Activated T-cell treated with anti-CD3 and anti-CD28 coated beads, Interleukin-2, amount 50 U/mL, for 1 hour (primary cell): ENCODE measurements at places on chromosomes 11 and 22.

- no peak for DNase-seq
Measured at GRCh38 chr22:16717699-16718558, 107.3 kb downstream of the XKR3 start.

- no peak for DNase-seq
Measured at GRCh38 chr11:27626269-27626937, 73.9 kb downstream of the BDNF start.

DNA sequence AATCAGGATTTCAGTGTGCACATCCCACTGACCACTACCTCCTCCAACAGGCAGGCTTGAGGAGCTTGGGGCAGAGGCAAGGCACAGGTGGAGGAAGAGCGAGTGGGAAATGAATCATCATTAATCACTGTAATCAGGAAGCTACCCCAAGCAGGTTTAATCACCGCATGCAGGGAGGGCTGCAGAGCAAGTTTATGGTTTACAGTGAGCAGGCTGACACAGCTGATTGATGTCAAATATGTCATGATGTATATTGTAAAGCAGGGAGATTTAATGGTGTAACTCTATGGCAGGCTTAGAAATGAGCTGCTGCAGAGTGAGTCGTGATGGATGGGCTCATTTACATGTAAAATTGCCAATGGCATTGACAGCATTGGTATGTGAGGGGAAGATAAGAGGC lies 441.0 kb downstream of the NTM start:
- DNase-seq, result no peak

- no peak for DNase-seq
Measured at GRCh38 chr11:5043380-5043779, 2.9 kb upstream of the OR52J3 start.

DNA sequence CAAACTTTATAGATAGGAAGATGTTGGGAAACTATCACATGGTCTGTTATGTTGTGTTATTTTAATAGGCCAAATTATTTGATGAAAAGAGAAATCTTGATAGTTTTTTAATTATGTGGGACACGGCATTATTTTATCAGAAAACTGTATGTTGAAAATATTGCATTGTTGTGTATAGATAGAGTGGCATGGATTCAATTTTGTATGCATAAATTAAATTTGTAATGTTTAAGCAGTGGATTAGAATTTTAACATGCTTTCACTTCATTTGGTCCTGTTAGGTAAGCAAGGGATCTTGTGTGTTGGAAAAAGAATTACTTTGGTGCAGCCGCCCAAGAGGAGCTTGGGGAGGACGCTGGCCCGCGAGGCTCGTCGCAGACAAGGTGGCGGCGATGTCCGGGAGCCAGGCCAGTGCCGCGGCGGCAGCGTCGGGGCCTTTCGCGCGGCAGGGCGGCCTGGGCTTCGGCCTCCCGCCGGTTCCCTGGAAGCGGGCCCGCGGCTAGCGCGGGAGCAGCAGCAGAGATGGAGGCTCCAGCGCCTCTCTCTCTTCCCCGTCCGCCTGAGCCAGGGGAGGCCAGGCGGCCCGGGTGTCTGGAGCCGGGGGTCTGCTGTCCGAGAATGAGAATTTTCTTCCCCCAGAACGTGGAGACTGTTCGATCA lies 82.7 kb downstream of the GGT1 start:
- DNase-seq, result no peak

- DNase-seq, result no peak
Measured at GRCh38 chr11:87110443-87111131, 72.9 kb downstream of the TMEM135 start.

DNA sequence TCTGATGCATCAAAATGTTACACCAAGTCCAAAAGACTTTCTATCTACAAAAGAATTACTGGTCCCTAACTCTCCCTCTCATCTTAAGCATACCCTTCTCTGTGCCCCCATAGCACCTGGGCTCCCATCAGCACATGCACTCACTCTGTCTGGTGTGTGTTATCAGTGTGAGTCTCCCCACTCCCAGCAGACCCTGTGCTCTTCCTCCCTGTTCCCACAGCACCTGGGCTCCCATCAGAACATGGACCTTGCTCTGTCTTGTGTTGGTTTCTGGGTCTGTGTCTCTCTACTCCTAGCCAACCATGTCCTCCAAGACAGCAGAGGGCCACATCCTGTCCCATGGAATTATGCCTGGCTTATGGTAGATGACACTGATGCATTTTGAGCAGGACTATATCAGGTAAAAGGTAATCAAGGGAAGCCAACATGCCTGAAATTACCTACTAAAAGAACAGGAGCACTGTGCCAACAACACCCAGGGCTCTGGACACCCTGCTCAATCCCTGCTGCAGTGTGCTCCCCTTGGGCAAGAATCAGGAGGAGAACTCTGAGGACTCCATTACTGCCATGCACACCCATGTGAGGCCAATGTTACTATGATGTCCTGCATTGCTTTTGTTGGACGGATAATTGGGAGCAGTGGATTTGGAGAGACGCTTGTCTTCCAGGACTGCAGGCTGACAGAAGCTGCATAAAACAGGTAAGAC lies 34.3 kb downstream of the GAB4 start:
- no peak for DNase-seq

DNA sequence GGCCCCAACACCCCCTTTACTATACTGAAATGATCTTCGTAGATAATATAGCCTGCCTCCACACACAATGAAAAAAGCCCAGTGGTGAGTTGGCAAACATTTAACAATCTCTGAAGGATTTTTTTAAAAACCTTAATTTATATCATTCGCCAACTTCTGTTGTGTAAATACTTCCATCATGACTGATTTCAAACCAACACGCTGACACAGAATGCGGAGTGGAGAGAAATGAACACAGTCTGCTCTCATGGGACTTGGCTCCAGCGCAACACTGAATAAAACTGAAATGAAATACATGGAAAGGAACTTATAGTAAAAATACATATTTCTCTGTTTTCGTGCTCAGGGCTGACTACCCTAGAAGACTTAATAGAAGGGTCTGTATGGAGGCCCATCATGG lies 61.3 kb upstream of the WNT11 start:
- no peak for DNase-seq

DNA sequence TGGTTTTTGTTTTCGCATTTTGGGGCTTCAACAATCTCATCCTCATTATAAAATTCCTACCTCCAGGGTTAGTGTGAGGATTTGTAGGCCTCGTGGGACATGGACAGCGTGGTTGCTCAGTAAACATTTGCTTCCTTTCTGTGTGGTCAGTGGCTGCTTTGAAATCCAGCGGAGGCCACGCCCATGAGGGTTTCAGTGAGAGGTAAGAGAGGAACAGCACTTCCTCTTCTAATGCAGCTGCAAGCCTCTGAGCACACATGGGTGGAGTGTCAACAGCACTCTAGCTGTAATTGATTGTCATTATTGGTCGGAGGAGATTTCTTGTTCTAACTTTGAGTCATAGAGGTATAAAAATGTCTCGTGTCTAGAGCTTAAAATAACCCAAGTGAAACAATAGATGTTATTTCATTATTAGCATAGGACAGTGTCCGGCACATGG lies 6.0 kb upstream of the ARHGAP42 start:
- no peak for DNase-seq

DNA sequence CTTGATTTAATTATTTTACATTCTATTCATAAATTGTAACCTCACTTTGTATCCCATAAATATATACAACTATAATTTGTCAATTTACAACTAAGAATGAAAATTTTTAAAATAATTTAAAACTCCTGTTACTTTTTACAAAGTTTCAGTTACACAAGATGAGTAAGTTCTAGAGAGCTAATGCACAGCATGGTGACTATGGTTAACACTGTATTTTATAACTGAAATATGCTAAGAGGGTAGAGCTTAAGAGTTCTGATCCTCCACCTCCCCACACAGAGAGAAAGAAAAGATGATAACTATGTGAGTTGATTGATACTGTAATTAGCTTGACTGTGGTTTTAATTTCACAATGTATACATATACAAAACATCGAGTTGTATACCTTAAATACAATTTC lies 412.5 kb upstream of the DDI1 start:
- DNase-seq, result no peak

DNA sequence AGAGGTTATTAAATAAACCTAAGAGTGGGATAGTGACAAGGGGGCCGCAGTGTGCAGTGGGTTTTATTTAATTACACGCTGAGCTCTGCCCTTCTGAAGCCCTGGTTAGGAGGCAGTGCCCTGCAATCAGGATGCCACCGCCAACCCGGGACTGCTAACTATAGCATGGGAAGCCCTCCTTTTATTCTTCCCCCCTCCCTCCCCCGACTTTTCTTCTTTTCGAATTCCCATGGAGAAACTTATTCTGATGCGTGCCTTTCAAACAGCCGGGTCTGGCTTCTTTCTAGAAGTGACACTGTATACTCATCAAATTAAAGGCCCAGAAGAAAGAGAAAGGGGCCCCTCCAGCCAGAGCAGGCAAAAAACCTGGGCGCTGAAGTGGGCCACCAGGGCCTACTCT lies 91.3 kb upstream of the ANO1 start:
- DNase-seq, result no peak

DNA sequence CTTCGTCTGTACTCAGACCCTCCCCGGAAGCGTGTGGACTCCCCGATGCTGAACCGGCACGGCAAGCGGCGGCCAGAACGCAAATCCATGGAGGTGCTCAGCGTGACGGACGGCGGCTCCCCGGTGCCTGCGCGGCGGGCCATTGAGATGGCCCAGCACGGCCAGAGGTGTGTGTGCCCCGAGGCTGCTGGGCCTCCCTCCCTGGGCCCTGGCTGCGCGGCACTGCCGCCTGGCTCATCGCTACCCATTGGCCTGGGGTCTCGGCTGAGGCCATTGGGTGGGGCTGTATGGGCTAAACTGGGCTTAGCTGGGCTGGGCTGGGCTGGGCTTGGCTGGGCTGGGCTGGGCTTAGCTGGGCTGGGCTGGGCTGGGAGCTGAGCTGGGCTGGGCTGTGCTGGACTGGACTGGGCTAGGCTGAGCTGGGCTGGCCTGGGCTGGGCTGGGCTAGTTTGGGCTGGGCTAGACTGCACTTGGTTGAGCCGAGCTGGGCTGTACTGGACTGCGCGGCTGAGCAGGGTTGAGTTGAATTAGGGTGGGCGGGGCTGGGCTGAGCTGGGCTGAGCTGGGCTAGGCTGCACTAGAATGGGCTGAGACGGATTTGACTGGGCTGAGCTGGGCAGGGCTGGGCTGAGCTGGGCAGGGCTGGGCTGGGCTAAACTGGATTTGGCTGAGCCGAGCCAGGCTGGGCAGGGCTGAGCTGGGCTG lies 40.7 kb downstream of the MOB2 start:
- DNase-seq, result no peak

GRCh38 chr22:33361581-33361980 lies 303.4 kb upstream of the SYN3 start:
- DNase-seq, result no peak

- DNase-seq, result no peak
Measured at GRCh38 chr11:119798656-119799055, 69.7 kb upstream of the NECTIN1 start.

DNA sequence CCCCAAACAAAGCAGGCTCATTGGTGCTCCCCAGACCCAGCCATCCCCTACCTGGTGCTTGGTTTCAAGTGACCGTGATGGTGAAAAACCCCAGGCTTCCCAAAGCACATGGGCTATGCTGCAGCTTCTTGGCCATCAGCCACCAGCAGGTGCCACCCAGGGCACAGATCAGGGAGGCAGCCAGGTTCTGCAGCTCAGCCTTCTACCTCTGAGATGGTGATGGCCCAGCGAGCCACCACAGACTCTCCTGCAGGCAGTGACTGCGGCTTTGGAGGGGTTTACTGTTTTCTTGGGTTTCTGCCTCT lies 70.0 kb upstream of the ALX4 start:
- DNase-seq, result no peak

DNA sequence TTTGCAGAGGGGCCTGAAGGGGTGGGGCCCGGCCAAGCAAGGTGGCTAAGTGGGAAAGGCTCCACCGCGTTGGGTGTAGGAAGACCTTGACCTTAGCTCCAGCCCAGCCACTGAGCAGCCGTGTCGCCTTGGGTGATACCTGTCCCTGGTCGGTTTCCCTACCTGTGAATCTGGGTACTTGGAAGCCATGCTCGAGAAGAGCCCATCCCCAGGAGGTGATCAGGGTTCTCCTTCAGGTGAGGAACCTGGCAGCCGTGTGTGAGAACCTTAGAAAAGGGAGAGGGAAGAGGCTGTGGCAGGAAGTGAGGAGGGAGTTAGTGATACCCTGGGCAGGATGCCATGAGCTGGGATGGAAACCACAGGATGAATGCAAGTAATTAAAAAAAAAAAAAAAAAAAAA lies 21.6 kb downstream of the PPARA start:
- no peak for DNase-seq

DNA sequence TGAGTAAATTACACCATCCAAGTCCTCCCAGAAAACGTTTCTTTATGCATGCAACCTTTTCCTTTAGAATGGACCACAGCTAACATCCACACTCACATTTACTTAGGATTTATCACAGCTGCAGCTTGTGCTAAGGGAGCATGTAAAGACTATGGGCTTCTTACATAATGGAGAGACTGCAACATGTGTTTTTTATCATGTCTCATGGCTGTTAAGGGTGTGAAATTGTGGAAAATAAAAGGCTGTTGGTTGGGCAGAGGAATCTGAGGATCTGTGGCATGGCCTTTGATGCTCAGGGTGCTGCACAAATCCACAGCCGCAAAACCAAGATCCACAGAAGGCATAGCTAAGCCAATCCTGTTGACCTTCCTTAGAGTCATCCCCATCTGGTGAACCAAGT lies 112.0 kb upstream of the MTNR1B start:
- DNase-seq, result no peak

DNA sequence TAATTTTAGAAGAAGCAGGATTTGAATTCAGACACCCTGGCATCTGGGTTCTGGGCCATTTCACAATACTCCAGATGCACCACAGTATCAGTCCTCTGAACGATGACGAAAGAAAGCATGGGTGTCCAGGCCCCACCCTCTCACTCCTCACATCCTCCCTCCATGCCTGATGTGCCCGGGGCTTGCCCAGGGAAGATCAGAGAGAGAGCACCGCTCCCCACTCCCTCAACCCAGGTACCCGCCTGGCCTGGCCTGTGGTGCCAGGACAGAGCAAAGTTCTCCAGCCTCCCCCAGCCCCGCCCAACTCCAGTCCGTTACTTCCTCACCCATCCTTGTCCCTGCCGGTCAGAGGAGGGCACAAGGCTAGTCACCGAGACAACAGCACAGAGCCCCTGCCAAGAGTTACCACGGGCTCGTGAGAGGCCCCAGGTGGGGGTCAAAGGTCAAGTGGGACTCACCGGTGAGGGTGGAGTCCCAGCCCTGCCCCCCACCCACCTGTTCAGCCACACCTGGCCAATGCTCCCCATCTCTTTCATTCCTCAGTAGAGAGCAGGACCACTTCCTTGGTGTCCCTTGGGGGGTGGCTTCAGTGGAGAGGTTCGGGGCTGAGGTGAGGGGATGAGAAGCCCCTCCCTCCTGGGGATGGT lies 8.1 kb downstream of the BCL9L start:
- DNase-seq, result peak; percentile 55

DNA sequence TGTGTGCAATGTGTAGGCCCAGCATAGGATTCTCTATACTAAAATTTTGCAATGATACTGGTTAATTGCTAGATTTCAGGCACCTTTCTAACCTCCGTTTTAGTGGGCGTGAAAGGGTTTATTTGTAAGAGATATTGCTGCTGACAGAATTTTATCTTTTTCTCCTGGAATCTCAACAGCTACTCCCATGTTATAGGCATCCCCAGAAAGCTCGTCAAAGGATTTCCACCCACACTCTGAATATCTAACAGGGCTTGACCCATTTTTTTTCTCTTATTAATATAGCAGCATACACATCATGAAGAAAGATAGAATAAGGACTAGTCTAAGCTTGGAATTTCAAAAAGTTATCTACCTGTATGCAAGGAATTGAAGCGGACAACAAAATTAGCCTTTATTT lies 124.5 kb downstream of the METTL15 start:
- DNase-seq, result no peak
